Activated CD4-positive, alpha-beta T cell treated with anti-CD3 and anti-CD28 coated beads, Interleukin-2, amount 50 U/mL, for 4 hours (primary cell): ENCODE measurements at places on chromosomes 12 and 14.
A peak's percentile ranks its signal among the peaks of the same experiment; 100 is the strongest.

GRCh38 chr12:44286336-44286735 is 450.5 kb downstream of the TMEM117 start:
- no peak for DNase-seq

GRCh38 chr12:6688543-6688998 is 604 bp downstream of the ZNF384 start:
- DNase-seq = peak; percentile 24

DNA sequence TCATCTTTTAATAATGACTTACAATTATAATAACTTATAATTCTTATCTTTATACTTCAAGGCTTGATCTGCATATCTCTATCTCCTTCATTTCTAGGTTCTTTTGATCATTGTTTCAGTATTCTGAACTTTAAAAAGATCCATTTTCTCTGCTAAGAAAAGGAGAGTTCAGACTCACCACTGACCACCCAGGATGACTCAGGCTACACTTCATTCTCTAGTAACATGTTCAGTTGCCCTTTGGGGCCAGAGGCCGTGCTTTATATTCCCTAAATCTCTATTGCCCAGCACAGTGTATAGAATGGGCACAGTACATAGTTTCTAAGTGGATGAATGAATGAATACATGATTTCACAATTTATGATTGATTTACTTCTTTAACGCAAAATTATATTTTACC is 268.7 kb downstream of the AKAP6 start:
- no peak for DNase-seq

GRCh38 chr12:132804426-132804861 is 24.2 kb downstream of the GOLGA3 start:
- no peak for DNase-seq

DNA sequence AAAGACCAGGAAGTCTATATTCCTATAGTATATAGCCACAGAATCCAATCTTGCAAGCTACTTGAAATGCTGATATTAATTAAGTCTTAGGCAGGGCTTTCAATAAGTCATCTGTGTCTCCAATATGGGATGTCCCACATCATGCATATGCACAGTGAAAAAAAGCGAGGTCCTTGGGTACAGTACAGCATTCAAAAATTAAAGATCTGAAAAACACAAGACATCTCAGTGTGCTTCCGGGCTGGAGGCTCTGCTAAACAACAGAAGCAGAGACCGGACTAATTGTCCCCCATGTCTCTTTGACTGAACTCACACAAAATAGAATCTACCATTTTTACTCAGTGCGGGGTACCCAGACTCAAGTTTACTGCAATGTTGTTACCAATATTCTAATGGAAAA is 156.0 kb downstream of the DAD1 start:
- DNase-seq = no peak

GRCh38 chr12:93122569-93123091 is 193.5 kb upstream of the EEA1 start:
- no peak for DNase-seq

DNA sequence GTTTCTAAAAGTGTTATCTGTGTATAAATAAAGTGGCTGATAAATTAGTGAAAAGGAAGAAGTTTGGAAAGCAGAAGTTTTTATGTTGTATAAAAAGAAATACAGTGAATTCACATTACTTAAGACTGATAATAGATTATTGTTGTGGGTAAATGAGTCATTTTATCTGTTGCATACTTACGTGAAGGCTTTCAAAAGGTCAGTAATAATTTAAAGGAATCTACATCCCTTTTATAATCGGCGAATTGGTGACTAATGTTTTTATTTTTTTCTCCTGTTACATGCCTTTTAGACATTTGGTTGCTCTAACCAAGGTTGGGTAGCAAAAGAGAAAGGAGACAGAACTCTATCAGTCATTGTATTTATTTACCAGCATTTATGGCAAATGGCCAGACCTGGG is 155.9 kb downstream of the SLC41A2 start:
- DNase-seq = no peak

GRCh38 chr14:50173891-50174290 is 57.5 kb downstream of the SOS2 start:
- no peak for DNase-seq

- no peak for DNase-seq
Observed at GRCh38 chr12:61385771-61386170, 874.4 kb upstream of the USP15 start.
